ENCODE measurements at places on chromosomes 11 and 22.

DNA sequence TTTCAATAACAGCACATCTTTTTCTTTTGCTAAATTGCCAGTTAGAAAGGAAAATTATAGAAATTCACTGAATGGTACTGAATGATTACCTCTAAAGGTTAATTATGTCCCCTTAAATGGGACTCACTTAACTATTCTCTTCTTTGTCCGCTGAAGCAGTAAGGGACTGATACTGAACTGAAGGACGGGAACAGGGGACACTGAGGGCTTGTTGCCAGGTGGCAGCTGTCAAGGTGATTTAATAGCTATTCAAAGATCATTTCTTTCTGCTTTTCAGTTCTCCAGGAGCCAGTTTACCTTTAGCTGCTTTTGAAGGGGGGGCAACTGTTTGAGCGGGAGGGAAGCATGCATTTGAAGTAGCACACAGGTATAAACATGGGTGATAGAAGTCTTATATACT, 325.4 kb upstream of the CCDC90B start:
- DNase-seq = no peak

GRCh38 chr22:28736301-28737155, 5.1 kb downstream of the CHEK2 start:
- no peak for DNase-seq

GRCh38 chr11:61912991-61913698, 4.2 kb downstream of the RAB3IL1 start:
- no peak for DNase-seq

DNA sequence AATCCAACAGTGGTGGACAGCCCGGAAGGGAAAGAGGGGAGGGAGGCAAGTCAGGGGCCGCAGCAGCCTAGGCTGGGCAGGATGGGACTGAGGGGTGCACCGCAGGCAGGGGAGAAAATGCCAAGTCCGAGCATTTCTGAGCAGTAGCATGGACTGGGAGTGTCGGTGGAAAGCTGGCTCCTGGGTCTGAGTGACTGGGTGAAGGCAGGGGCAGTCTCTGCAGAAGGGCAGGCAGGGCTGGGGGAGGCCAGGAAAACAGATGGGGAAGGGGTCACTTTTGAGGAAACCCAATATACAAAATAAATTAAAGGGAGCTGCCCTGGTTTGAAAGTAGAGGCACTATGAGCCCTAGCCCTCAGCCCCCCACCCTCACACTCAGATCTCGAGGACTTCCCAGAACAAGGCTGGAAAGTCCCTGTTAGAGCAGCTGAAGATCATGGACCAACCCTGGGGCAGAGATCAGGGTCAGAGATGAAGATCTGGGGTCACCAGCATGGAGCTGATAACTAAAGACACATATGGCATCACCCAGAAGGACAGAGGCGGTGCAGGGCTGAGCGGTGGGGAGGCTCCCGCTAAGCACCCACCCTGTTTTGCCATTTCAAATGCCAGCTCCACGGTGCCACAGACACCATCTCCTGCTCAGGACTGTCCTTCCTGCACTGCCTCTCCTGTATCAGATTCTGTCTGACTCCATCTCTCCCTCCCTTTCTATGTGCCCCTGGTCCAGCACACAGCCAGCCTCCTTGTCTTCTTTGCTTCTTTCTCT, 32.4 kb upstream of the ETS1 start:
- no peak for DNase-seq

GRCh38 chr11:45485070-45485707, 180.2 kb downstream of the CHST1 start:
- DNase-seq = no peak

- peak; percentile 12 for DNase-seq
Observed at GRCh38 chr11:1953489-1954266, 6.5 kb downstream of the MRPL23 start.

GRCh38 chr11:64524158-64524527, 66.9 kb upstream of the SLC22A12 start:
- no peak for DNase-seq

DNA sequence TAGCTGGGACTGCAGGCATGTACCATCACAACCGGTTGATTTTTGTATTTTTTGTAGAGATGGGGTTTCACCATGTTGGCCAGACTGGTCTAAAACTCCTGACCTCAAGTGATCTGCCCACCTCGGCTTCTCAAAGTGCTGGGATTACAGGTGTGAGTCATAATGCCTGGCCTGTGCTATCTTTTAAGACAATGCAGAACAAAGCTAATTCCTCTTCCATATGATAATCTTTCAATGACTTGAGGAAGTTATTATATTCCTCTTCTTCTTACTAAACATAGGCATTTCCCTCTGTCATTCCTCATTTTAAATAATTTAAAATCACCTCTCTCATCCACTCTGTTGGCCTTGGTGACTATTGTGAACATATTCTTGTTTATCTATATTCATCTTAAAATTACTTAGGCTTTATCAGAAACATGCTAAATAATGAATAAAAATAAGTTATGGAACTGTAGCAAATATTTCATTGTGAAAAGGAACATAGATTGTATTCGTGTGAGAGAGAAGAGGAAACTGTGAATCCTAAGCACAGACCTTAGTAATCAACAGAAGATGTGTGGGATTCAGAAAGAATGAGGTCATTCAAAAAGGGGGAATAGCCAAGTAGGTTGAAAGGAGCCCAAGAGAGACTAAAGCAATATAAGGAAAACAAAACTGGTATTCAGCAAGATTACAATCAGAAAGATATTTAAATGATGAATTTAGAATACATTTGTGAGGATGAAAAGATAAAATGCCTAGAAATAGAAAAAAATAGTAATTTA, 269.4 kb downstream of the TTC28 start:
- peak; percentile 65 for DNase-seq

GRCh38 chr22:49446759-49447710, 380.6 kb downstream of the BRD1 start:
- no peak for DNase-seq

DNA sequence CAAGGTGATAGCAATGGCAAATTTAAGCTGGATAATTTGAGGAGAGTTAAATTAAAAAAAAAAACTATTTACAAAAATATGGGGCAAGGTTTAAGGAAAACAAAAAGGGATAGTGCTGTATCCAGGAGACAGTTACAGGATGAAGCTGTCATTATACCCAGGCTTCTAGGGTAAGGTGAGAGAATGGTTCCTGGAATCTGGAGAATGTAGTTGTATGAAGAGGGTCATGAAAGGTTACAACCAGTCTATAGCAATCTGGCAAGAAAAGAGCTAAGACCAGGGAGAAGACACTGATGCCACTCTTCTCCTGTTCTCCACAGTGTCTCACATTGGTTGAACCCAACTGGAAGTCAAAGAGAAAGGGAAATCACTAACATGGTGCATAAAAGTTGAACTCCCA, 144.9 kb downstream of the SOX6 start:
- no peak for DNase-seq
